NCI-H2107 (cell line): ENCODE measurements at places on chromosomes 11 and 22.

DNA sequence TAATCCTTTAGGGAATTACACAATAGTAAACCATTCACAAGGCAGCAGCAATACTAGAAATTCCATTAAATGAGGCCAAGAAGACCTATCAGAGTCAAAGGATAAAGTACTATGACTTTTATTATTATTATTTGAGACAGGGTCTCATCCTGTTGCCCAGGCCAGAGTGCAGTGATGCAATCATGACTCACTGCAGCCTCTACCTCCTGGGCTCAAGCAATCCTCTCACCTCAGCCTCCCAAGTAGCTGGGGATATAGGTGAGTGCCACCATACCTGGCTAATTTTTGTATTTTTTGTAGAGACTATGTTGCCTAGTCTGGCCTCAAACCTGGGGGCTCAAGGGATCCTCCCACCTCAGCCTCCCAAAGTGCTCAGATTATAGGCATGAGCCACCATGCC is 51.8 kb downstream of the TTC28 start:
- DNase-seq: no peak

DNA sequence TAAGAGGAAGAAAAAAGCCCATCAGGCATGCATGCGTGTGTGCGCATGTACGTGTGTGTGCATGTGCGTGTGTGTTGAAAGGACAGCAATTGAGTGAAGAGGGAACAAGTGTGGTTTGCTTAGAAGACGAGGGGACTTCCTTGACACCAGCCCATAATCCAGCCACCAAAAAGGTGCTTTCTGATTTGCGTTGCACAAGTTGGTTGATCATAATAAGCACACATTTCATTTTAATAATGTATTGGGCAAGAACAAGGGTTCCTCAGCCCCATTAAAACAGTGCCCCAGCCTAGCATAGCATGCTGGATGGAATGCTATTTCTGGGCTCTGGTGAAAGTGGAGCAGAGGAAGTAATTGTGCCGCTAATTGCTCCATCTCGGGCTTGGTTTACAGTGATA is 493.2 kb downstream of the MIAT start:
- no peak for DNase-seq

DNA sequence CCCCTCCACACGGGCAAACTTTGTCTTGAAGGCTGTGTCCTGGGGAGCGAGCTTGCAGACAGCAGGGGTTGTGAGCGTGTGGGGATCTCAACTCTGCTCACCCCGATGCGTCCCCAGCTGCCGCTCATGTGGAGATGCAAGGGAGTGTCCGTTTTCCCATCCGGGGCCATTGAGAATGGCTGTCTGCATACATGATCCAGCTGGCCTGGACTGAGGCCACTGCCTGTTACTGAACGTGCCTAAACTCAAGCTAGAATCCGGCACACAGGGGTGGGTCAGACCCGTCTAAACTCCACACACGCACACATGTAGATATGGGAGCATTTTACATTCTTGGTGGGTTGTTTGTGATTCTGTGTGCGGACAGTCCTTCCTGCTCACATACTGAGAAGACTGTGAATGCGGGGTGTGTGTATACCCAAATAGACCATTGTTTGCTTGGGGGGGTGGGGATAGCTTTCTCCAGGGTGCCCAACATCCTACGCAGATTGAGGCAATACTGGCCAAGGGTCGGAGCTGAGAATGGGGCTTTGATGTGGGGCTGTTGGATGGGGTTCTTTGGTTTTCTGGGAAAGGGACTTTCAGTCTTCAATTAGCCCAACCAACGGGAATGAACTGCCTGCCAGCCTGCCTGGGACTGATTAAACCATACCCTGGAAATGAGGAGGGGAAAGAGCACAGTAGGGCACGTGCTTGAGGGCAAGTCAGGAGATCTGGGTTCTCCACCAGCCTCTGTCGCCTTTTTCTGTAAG is 60.4 kb downstream of the ST3GAL4 start:
- no peak for DNase-seq

DNA sequence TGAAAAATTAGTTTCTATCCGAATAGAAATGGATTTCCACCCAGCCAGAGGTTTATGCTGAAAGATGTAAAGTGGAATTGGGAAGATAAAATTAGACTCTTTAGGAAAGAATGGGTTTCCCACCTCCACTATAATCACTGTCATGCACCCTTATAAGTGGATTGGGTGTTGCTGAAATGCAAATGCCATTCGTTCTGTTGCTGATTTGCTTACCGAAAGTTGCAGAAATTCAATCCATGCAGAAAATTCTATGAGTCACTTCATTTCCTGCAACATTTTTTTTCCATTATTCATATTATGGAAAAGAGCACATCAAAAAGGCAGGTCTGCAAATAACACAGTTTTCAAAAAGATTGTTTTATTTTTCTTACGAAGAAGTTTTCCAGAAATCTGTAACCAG is 65.6 kb downstream of the LDLRAD3 start:
- no peak for DNase-seq
